ENCODE measurements at places on chromosomes 2 and 18.

- no peak for DNase-seq
Observed at GRCh38 chr2:60324536-60324935, 228.9 kb downstream of the BCL11A start.

DNA sequence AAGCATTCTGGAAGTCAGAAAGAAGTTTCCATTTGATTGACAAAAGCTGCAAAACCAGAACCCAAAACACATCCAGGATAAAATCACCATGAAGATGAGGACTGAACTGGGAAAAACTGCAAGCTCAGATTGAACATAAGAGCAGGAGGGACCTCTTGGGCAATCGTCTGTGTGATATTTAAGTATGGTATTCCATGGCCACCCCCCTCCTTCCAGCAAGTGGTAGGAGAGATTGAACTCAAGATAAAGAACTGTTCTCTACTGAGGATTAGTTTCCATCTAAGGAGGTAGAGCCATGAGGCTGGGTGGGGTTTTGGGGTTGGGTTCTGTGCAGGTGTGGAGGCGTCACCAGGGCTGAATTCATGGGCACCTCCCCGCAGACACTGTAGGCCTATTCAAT lies 251.1 kb downstream of the NCKAP5 start:
- no peak for DNase-seq

- DNase-seq, result no peak
Observed at GRCh38 chr2:214542295-214542694, 131.4 kb downstream of the VWC2L start.

DNA sequence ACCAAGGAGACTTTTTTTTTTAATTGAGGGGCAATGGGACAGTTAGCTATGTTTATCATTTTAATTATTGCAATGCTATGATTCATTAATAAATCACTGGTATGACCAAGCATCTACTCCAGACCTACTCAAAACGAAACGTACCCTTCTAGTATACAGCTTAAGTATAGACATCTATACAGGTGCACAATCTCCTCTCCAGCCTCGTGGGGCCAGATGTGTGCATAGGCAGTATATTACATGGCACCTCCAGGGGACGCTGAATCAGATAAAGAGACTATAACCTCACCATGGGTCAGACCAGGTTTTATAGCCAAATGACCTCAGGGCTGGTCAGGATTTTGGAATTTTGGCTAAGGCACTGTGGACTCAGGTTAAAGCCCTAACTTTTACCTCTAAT lies 86.6 kb downstream of the SS18 start:
- DNase-seq, result no peak

DNA sequence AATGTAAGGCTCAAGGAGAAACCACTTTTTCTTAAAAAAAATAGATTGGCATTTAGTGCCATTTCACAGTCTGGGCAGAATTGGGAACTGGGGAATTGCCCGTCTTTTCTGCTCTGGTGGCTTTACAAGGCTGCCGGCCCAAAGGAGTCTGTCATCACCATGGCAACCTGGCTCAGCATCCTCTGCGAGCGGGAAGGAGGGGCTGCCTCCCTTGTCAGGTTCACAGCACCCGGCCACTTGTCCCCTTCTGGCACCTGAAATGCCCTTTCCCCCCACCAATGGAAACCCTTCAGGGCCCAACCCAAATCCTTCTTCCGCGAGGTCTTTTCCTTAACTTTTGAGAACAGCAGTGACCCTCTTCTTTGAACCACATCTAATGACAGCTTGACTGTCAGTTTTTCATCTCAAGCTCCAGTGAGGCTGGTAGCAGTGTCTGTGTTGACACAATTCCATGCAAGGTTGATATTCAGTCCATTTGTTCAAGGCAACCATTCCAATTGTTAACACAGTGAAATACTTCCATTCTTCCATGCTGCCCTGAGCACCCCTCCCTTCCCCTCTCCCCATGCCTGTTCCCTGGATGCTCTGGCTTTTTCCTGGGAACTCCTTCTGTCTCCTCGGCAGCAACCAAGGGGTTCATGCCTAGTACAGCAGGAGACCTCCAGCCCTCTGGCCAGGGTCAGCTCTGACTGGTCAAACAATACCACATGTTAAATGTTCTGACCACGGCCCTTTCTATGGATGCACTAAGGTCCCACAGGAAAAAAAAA lies 79.6 kb downstream of the DNER start:
- DNase-seq, result no peak

GRCh38 chr18:27731211-27731610 lies 445.7 kb downstream of the CDH2 start:
- no peak for DNase-seq

GRCh38 chr2:130972410-130972809 lies 120.8 kb downstream of the FAM168B start:
- no peak for DNase-seq

DNA sequence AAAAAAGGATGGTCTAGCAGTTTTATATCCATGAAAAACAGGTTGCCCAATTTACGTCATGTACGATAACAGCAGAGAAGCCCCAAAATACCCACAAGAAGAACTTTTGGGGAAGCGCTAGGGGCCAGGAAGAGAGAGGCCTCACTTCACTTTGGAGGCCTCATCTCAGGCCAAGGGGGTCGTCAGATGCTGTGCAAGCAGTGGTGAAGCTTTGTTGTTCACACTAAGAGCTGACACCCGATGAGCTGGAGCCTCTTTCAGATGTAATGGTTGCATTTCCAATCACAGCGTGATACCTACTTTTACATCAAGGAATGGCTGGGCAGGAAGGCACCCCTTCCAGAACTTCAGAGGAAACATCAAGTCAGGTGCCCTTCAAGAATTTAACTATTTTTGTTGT lies 242.3 kb upstream of the PXDN start:
- DNase-seq, result no peak

DNA sequence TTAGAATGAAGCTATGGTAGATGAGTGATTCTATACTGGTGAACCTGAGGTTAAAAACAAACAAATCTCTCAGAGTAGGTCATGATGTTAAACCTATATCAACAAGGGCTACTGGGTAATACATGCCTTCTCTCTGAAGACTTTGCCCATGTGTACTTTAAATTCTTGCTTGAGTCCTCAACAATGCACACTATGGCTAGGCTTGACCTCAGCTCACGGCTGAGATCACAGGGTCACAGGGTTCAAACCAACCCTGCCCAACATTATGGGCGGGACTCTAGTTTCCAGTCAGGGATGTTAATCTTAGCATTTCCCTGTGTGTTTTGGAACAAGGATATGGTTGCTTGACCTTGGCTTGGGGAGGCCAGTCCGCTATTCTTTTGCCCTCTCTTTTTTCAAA lies 7.7 kb downstream of the CD28 start:
- DNase-seq, result no peak

- DNase-seq, result no peak
Observed at GRCh38 chr2:189629531-189630453, 31.5 kb upstream of the ASNSD1 start.

DNA sequence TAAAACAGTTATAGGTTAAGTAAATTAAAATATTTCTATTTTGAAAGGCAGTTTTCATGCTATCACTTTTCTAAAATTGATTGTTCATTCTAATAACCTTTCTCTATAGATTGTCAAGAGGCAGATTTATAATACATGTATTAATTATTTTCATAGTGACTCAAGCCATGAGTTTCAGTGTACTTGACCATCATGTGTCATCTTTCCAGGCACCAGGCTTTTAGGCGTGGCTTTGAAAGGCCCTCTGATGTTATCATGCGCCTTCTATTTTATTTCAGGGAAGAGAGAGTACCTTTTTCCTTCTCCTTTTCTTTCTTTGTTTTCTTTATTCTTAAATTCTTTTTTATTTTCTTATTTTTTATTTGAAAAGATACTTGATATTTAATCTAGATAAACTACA lies 128.3 kb upstream of the ETAA1 start:
- DNase-seq, result no peak

DNA sequence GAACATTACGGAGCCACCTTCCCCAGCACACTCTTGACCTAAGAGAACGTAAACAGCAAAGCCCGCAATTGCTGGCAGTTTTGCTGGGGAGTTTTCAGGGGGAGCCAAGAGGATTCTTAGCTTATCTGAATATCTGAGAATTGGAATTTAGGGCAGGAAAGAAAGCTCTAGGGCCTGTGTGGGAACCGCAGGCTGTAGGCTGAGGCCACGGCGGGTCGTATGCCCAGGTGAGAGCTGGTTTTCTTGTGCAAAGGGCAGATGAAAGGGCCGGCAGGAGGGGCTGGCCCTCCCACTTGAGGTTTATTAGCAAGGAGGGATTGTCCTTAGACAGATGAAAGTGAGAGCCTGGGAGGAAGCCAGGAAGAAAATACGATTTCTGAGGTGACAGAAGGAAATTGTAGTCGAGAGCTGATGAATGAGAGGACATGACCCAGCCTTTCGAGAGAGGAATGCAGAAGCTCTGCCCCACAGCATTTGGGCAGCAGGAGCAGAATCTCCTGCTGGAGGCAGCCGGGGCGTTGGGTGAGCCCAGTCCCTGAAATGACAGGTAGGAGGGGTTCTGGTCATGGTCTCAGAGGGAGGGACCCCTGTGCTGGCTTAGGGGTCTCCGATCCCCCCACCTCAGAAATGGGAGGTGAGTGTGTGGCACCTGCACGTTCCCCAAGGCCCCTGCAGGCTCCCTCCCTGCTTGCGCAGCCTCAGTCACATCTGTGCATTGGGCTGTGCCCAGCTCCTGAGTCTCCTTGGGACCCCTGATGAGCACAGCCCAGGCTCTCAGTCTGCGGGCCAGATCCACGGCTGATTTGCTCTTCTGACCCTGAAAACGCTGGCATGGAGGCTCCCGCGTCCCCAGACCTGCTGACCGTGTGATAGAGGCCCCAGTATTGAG lies 61.1 kb downstream of the CABLES1 start:
- no peak for DNase-seq

DNA sequence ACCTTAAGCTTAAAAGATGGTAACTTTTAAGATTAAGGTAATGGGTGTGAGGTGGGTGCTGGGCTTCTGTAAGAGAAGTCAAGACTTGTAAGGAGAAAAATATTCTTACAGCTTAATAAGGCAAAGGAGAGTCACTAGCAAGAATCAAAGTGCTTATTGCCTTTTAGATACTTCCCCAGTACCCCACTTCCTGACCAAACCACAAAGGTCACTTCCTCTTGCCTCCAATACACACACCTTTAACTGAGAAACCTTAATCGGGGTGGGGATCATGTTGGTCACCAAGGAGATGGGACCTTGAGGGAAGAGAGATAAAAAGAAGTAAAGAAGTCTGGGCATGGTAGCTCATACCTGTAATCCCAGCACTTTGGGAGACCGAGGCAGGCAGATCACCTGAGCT lies 10.6 kb upstream of the ATG16L1 start:
- DNase-seq, result no peak

DNA sequence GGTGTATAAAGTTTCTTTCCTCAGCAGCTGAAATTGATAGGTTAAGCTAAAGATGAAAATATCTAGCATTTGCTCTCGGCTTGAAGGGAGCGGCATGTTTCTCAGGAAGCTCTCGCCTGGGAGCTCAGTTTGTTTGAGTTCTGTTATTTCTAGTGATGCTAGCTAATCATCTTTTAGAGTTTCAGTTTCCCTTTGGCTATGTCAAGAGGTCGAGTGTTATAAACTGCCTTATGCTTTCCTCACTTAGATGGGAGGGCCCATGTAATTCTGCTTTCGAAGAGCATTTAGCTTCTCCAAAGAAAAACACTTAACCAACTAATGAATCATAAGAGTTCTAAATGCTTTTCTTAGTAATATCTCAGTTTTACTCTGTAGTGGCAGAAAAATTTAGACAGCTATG lies 33.6 kb downstream of the PLCL1 start:
- DNase-seq, result no peak

DNA sequence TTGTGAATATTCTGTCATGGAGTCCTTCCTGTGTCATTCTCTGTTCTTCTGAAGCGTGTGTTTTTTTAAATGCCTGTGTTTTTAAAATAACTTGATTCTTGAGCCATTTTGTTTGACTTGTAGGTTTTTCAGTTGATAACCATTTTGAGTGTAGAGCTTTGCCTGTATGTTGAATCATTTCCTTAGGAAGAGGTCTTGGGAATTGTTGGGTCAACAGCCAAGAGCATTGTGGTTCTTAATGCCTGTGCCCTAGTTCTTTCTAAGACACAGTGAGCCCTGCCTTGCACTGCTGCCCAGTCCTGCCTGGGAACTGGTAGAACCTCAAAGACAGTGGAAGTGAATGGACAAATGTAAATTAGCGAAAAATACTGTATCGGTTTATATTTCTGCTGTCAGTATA lies 25.9 kb downstream of the RAB12 start:
- no peak for DNase-seq

GRCh38 chr2:174787487-174788205 lies 23.4 kb upstream of the CHRNA1 start:
- no peak for DNase-seq

All from stimulated activated CD4-positive, alpha-beta T cell treated with anti-CD3 and anti-CD28 coated beads, Interleukin-1b, Interleukin-23, amount 100 ng/mL, for 1 hour (primary cell).